ENCODE measurements at places on chromosomes 5 and 9. TPM values are rescaled to one million over a fixed set of nuclear protein-coding genes. Genes with fewer than 3 reads are reported as not detected.

TAF11L5 gene
- not detected for polyA plus RNA-seq

RASEF gene
- polyA plus RNA-seq: not detected

ITGA2 gene
- polyA plus RNA-seq: not detected

DNA sequence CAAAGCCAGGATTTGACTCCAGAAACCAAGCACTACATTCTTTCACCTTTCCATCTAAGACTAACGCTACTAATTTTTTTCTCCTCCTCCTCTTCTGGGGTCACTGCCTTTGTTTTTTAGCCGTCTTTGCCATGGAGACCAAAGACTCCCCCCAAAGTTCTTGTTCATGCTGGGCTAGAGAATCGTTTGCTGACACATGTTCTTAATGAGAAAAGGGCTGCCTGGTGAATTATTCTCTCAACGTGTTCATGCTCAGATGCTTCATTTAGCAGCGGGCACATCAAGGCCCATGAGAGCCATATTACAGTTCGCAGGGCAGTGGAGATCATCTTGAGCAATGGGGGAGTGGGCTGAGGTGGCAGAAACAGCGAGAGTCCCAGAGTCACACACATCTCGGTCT, 134.9 kb downstream of the SLIT3 start:
- no peaks in the 10 kb centered on the region for H3K27me3 ChIP-seq
- DNase-seq: no peak
- no peaks in the 10 kb centered on the region for H3K4me1 ChIP-seq
- no peak overlapping the region for H3K27ac ChIP-seq
- H3K36me3 ChIP-seq: no peaks in the 10 kb centered on the region
- H3K4me3 ChIP-seq: no peak overlapping the region

DNA sequence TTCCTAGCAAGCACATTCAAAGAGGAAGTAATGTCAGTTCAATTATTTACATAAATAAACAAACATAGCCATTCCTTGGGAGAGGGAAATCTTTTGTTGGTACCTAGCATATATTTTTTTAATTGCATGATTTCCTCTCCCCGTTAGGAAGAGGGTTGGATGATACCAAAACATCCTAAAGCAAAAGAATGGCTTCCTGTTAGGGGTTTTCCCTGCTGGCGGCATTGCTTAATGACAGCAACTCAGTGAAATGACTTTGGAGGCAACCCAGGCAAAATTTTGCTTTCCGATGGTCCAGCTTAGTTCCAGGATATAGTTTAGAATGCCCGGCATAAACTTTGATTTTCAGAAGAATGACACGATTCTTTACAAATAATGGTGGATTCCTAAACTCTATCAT, 73.2 kb downstream of the MAT2B start:
- no peak overlapping the region for H3K27ac ChIP-seq
- no peaks in the 10 kb centered on the region for H3K36me3 ChIP-seq
- H3K4me1 ChIP-seq: no peaks in the 10 kb centered on the region
- H3K4me3 ChIP-seq: no peak overlapping the region
- no peak for DNase-seq

- H3K27ac ChIP-seq: no peak overlapping the region
- H3K4me3 ChIP-seq: no peak overlapping the region
- no peaks in the 10 kb centered on the region for H3K4me1 ChIP-seq
- no peaks in the 10 kb centered on the region for H3K27me3 ChIP-seq
- H3K36me3 ChIP-seq: no peaks in the 10 kb centered on the region
- no peak for DNase-seq
These were observed 267.6 kb upstream of the IRX2 start for GRCh38 chr5:3019045-3019444.

GRCh38 chr5:1012313-1012841, 3.8 kb downstream of the NKD2 start:
- H3K36me3 ChIP-seq: no peaks in the 10 kb centered on the region
- H3K27ac ChIP-seq: no peak overlapping the region
- H3K27me3 ChIP-seq: peaks cover 30% of the 10 kb centered on the region
- no peak for DNase-seq
- no peak overlapping the region for H3K4me3 ChIP-seq

DNA sequence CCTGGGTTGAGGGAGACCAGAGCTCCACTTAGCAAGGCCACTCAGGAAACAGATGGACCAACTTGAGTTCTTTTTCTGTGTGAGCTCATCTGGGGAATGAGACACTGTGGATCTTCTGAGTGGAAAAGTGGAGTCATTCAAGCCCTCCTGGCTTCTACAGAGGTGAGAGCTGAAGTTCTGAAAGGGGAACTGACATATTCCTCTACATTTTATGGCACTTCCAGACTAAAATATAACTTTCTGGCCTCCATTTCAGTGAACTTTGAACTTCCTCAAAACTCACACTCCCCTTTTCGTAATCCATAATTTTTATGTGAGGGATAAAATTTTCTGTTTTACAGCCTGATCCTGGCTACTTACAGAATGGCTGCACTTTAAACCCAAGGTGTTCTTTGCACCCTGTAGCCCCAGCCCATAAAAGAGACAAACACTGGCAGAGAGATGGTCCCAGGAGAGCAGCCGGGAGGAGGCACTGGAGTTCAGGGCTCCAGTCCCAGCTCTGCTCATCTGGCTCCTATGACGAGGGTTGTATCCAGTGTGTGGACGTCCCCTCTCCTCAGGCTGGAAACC, 10.8 kb downstream of the SPAAR start:
- H3K27me3 ChIP-seq: no peaks in the 10 kb centered on the region
- H3K27ac ChIP-seq: no peak overlapping the region
- no peak for DNase-seq
- peaks cover 7% of the 10 kb centered on the region for H3K4me1 ChIP-seq

DNA sequence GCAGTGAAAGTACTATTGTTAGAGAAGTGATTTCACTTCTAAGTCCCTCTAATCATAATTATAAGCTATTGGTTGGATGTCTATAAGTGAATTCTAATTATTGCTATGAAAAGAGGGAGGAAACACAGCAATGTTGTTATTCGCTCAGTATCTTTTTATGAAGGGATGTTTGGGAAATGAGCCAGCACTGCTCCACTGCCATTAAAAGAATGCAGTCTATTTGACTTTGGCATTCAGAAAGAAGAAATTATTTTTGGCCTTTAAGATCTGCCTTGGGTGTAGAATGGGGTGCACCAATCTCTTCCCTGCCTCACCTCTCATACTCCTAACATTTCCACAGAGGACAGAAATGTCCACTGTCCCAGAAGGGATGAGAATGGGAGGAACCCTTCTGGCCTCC, 332.0 kb downstream of the SPATA31D1 start:
- no peaks in the 10 kb centered on the region for H3K36me3 ChIP-seq
- no peaks in the 10 kb centered on the region for H3K27me3 ChIP-seq
- no peaks in the 10 kb centered on the region for H3K4me1 ChIP-seq
- H3K4me3 ChIP-seq: no peak overlapping the region

DNA sequence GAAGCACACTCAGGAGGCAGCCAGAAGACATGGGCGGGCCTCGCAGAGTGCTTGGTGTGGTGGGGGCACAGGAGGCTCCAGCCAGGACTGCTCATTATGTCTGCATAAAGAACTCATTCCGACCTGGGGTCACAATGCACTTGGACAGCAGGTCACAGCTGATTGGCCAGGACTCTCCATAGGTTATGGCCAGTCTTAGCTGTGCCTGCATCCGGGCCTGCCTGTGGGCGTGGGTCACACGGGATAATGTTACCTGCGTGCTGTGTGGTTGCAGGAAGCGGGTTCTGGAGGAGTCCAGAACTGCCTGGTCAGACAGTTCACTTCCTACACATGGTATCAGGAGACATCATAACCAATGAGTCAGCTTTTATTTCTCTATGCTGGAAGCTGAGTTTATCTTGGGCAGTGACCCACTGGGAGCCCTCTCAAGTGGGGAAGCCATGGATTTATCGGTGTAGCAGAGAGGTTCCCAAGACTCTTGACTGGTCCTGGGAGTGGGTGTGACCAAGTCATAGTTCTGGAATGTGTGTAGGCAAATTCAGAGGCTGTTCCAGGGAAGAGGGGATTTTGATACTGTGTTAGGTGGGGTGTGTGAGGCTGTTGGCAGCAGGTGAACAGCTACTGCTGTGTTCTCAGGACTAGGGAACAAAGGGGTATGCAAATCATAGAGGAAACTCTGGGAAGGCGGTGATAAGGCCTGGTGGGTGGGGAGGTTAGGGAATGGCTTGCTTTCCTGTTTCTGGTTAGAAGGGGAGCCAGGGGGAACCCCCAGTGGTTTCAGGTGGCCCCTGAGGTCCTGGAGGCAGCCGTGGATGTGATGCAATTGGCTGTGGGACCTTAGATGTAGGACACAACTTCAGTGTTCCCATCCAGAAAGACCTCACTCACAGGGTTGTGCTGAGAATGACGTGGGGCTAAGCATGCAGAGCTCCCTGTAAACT, 51.3 kb downstream of the ARHGEF37 start:
- no peak overlapping the region for H3K27ac ChIP-seq
- H3K4me1 ChIP-seq: peaks cover 6% of the 10 kb centered on the region
- H3K36me3 ChIP-seq: no peaks in the 10 kb centered on the region

DNA sequence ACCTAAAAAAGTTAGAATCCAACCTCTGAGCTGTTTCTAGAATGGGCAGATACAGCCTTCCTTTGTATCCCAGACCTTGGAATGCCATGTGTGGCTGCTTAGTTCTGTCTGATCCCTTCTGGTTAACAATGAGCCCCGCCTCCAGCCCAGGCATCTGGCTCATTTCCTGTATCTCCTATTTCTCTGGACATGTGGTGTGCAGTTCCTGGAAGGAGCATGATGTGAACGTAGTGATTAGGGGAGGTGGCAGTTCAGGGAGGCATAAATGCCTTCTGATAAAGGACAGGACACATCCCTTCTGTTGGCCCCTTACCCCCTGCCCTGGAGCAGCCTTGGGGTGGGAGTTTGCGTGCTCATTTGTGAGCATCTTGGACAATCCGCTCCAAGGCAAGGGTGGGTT, 243.0 kb downstream of the ZSWIM6 start:
- H3K36me3 ChIP-seq: no peaks in the 10 kb centered on the region
- no peaks in the 10 kb centered on the region for H3K4me1 ChIP-seq
- no peak overlapping the region for H3K27ac ChIP-seq
- no peak for DNase-seq

DNA sequence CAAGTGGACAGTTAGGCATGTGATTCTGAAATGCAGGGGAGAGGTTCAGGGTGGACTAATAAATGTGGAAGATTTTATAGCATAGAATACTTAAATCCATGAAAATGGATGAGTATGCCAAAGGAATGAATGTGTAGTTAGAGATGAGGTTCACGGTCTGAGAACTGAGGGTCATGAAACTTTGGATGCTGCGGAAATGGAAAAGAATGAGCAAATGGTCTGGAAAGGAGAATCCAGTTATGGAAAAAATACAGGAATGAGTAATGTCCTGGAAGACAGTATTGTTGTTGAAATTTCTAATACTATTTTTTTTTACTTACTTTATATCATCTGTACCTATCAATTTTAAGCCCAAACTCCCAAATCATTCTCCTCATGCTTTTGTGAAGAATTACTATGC, 2369.4 kb downstream of the MAT2B start:
- H3K4me1 ChIP-seq: no peaks in the 10 kb centered on the region
- no peaks in the 10 kb centered on the region for H3K36me3 ChIP-seq
- H3K27me3 ChIP-seq: no peaks in the 10 kb centered on the region
- no peak for DNase-seq

GRCh38 chr5:69224520-69224919, 10.2 kb upstream of the CDK7 start:
- no peaks in the 10 kb centered on the region for H3K4me1 ChIP-seq
- H3K27ac ChIP-seq: no peak overlapping the region
- DNase-seq: no peak
- no peak overlapping the region for H3K4me3 ChIP-seq
- no peaks in the 10 kb centered on the region for H3K27me3 ChIP-seq
- peaks cover 38% of the 10 kb centered on the region for H3K36me3 ChIP-seq

- no peak for DNase-seq
- no peaks in the 10 kb centered on the region for H3K36me3 ChIP-seq
- H3K27me3 ChIP-seq: no peaks in the 10 kb centered on the region
- peak overlapping the region; percentile 29 for H3K4me3 ChIP-seq
These were observed 57.2 kb downstream of the MAPKAP1 start for GRCh38 chr9:125649826-125650225.

DNA sequence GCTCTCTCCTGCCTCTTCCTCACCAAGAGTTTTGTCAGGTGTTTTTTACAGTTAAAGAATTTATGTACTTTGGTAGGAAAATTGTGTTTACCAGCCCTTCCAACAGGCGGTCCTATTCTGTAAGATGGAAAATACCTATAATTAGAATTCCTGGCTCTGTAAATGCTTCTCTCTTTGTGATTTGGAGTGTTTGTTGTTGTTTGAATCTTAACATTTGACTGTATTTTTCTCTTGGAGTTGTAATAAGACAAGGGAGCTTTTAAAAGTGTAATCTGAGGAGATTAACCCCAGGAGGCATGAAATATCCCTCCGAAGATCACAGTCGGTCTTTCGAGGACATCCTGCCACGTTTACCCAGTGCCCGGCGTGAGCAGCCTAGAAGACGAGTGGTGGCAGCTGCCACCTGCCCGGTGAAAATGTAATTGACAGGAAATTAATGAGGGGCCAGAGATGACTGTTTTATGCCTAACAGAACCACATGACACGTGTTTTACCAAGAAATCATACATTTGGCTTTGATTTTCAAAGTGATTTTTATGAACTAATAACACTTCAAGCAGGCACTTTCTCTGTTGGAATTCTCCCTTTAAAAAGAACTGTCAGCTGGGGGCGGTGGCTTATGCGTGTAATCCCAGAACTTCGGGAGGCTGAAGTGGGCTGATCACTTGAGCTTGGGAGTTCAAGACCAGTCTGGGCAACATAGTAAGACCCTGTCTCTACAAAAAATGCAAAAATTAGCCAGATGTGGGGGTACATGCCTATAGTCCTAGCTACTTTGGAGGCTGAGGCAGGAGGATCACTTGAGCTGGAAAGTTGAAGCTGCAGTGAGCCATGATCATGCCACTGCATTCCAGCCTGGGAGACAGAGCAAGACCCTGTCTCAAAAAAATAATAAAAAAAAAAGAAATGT, 20.0 kb downstream of the ANKRD33B start:
- H3K4me1 ChIP-seq: peaks cover 22% of the 10 kb centered on the region
- H3K4me3 ChIP-seq: no peak overlapping the region
- no peak for DNase-seq
- no peaks in the 10 kb centered on the region for H3K27me3 ChIP-seq
- H3K27ac ChIP-seq: no peak overlapping the region

All from CD14-positive monocyte (primary cell).